Lung (tissue), 17 donors: ENCODE measurements at places on chromosomes 1 and 21. TPM values are rescaled to one million over a fixed set of nuclear protein-coding genes. Genes with fewer than 3 reads are reported as not detected.

GRCh38 chr1:217369996-217370551 is 260.8 kb downstream of the GPATCH2 start:
- no peaks in the 10 kb centered on the region for H3K4me1 ChIP-seq
- H3K36me3 ChIP-seq = no peaks in the 10 kb centered on the region
- no peak for DNase-seq
- no peaks in the 10 kb centered on the region for H3K27me3 ChIP-seq

DNA sequence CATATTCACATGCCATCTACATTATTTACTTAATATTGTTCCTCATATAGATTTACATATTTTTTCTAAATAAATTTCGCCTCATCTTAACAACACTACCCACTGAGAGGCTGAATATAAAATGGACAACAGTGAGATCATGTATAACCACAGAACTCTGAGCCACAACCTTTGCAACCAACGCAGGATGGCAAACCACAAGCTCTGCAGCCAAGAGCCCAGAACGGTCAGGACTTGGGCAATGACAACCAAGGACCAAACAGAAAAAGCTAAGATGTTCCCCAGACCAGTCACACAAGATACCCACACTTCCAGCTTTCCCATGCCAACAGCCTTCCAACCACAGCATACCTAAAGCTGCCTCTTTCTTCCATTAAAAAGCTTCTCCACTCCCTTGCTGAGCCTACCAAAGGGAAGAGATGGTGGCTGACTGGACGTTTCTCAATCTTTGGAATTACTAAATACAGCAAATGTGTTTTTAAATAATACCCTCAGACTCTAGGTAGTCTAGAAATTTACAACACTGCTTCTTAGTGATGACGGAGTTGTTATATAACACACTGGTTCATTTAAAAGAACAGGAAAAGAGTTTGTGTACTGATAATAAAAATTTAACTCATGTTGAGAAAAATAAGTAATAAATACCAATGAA is 117.9 kb downstream of the AKT3 start:
- no peak for DNase-seq
- H3K27ac ChIP-seq = no peak overlapping the region
- H3K27me3 ChIP-seq = no peaks in the 10 kb centered on the region
- no peaks in the 10 kb centered on the region for H3K4me1 ChIP-seq

DNA sequence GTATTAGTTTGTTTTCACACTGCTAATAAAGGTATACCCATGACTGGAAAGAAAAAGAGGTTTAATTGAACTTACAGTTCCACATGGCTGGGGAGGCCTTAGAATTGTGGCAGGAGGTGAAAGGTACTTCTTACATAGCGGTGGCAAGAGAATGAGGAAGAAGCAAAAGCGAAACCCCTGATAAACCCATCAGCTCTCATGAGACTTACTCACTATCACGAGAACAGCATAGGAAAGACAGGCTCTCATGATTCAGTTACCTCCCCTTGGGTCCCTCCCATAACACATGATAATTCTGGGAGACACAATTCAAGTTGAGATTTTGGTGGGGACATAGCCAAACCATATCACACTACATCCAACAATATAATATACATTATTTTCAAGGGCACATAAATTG is 145.7 kb upstream of the BARHL2 start:
- H3K27me3 ChIP-seq = peaks cover 3% of the 10 kb centered on the region
- H3K27ac ChIP-seq = no peak overlapping the region
- no peak for DNase-seq
- H3K4me3 ChIP-seq = no peak overlapping the region

DNA sequence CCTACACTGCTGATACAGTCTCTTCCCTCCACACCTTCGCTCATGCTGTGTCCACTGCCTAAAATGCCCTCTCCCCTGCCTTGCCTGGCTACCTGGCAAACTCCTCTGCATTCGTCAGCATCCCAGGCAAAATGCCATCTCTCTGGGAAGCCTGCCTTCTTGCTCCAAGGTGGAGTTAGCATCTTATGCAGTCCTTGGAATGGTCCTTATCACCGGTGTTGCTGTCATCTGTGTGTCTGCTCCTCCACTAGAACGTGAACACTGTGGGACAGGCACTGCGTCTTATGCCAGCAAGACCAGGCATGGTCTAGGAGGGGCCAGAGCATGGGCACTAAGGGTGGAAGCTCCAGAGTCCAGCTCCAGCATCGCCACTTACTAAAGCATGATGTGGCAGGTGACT is 211.8 kb downstream of the MATN1 start:
- H3K27ac ChIP-seq = no peak overlapping the region
- no peak overlapping the region for H3K4me3 ChIP-seq
- H3K36me3 ChIP-seq = no peaks in the 10 kb centered on the region
- DNase-seq = no peak
- H3K4me1 ChIP-seq = no peaks in the 10 kb centered on the region

DNA sequence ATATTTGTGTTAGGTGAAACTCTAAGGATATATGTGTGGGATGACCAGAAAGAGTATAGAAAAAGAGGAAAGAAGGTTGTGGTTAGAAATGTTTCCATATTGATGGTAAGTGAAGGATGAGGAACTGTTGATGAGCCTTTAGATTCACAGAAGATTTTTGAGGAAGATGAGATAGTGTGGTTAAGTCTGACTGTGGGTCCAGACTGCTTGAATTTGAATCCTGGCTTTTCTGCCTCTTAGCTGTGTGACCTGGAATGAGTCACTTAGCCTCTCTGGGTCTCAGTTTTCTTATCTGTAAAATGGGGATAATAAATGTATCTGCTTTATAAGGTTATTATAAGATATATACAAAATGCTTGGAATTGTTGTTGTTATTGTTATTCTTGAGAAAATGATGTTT is 27.5 kb downstream of the RGL1 start:
- H3K4me3 ChIP-seq = no peak overlapping the region
- no peaks in the 10 kb centered on the region for H3K27me3 ChIP-seq

GRCh38 chr1:52157582-52157981 is 15.7 kb downstream of the ZFYVE9 start:
- no peaks in the 10 kb centered on the region for H3K36me3 ChIP-seq
- no peaks in the 10 kb centered on the region for H3K27me3 ChIP-seq
- H3K4me3 ChIP-seq = no peak overlapping the region
- H3K27ac ChIP-seq = no peak overlapping the region
- DNase-seq = no peak

- no peaks in the 10 kb centered on the region for H3K4me1 ChIP-seq
- H3K36me3 ChIP-seq = no peaks in the 10 kb centered on the region
- H3K4me3 ChIP-seq = no peak overlapping the region
These were observed 317.0 kb downstream of the BARHL2 start for GRCh38 chr1:90400131-90400530.

DNA sequence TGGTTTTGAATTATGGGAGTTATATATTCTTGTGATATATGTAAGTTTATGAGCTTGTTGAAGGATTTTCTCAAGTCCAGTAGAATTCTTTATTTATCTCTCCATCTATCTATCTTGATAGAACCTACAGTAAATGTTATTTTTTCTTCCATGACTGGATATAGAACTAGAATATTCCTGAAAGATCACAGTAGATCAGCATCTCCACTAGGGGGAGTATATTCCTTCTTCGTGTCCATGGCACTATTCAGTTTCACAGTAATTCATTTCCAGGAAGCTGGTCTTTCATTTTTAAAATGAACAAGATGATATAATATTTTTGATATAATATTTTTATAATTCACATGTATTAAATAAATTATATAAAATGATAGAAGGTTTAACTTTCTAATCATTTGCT is 18.8 kb downstream of the TMPRSS15 start:
- no peaks in the 10 kb centered on the region for H3K4me1 ChIP-seq
- DNase-seq = peak; percentile 13
- H3K36me3 ChIP-seq = no peaks in the 10 kb centered on the region
- no peaks in the 10 kb centered on the region for H3K27me3 ChIP-seq

GRCh38 chr1:232440325-232441035 is 189.5 kb downstream of the SIPA1L2 start:
- peaks cover 6% of the 10 kb centered on the region for H3K36me3 ChIP-seq
- H3K4me3 ChIP-seq = no peak overlapping the region
- H3K4me1 ChIP-seq = peaks cover 10% of the 10 kb centered on the region
- H3K27me3 ChIP-seq = no peaks in the 10 kb centered on the region
- no peak for DNase-seq
- H3K27ac ChIP-seq = no peak overlapping the region

DNA sequence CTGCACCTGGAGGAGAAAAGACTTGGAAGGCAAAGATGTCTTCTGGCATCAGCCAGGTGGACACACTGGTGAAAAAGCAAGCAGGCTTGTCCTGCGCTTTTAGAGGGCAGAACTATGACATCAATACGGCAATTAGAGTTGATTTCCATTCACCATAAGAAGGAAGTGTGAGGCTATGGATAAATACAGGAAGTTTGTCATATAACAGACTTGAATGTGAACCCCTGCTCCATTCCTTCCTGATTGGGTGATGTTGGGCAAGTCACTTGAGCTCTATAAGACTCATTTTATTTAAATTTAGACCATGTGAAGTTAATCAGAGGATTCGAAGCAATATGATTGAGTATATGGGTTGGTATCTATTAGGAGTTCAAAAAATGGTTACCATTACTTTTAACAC is 137.8 kb downstream of the PLPP3 start:
- H3K36me3 ChIP-seq = no peaks in the 10 kb centered on the region
- H3K4me3 ChIP-seq = no peak overlapping the region
- H3K27me3 ChIP-seq = no peaks in the 10 kb centered on the region
- DNase-seq = no peak

DNA sequence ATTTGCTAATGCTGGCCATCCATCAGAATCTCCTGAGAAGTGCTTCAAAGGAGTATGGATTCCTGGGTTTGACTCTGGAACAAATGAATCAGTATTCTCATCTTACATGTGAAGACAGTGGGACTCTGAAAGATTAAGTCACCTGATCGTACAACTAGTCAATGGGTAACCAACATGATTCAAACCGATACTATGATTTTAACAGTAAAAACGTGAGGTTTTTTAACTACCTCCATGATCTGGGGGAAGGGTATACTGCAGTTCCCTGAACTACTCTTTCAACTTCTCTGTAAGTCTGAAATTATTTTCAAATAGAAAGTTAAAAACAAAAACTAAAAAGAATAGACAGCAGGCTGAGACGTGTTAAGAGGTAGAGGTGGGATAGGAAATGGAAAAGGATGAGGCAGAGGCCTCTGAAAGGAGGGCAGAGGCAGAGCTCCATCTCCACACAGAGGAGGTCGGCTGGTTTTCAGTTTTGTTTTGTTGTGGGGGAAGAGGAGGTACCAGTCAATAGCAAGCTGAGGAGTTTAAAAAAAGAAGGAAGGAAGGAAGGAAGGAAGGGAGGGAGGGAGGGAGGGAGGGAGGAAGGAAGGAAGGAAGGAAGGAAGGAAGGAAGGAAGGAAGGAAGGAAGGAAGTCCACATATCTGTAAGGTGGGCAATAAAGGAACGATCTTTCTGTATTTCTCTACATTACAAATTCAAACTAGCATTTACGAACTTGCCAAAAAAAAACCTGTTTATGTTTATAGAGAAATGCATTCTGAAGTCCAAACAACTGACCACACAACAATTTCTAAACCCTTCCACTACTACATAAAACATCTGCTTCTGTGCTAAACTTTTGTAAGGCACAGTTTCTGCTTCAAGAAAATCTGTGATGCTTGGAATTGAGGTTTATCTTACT is 213.1 kb downstream of the RERE start:
- no peak overlapping the region for H3K4me3 ChIP-seq
- no peak for DNase-seq
- no peaks in the 10 kb centered on the region for H3K36me3 ChIP-seq
- no peak overlapping the region for H3K27ac ChIP-seq

DNA sequence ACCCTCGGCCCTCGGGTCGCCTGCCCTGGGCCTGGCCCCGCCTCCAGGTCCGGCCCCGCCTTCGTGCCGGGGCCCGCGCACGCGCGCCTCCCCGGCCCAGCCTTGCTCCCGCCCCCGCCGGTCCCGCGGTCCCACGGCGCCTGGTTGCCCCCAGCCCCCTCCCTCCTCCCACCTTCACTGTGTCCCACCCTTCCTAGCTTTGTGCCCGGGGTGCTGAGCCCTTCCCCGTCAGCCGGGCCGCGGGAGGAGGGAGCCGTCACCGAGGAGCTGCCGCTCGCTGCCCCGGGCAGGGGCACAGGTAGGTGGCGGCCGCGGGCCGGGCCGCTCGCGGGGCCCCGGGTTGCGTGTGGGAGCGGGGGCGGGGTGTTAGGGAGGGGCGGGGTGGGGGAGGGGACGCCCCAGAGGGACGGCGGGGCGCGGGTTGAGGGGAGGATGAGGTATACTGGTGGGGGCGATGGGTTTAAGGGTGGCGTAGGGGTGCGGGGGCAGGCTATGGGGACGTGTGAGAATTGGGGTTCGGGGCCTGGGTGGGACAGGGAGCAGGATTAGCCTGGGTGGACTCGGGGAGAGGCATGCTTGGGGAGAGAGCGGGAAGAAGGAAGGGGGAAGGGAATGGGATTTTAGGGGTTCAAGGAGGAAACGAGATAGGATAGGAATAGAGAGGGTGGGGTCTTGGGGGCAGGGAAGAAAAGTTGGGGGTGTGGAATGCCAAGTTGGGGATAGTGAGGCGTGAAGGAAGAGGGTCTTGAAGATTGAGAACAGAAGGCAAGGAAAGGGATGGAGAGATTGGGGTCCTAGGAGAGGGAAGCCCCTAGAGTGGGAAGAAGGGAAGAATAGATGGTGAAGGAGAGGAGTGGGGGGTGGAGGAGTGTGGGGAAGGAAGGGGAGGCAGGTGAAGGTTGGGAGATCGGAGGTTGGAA is at the start of gene LRRC42:
TSS of gene LRRC42 (plus strand) at position 99 of the 920 bp plus-strand sequence. CDS start 5,650 bp downstream, outside the sequence.
- peak within 1 kb of the TSS; percentile 94 for H3K27ac ChIP-seq
- DNase-seq = no peak
- peaks cover 4% of the 10 kb centered on the region for H3K36me3 ChIP-seq
- H3K4me1 ChIP-seq = peaks cover 10% of the 10 kb centered on the region
- peak within 1 kb of the TSS; percentile 86 for H3K4me3 ChIP-seq
- no peaks in the 10 kb centered on the region for H3K27me3 ChIP-seq

GRCh38 chr1:179883745-179884138 is 1.7 kb downstream of the TOR1AIP1 start:
- no peaks in the 10 kb centered on the region for H3K27me3 ChIP-seq
- peak; percentile 16 for DNase-seq
- peak overlapping the region; percentile 88 for H3K27ac ChIP-seq

GRCh38 chr1:206809504-206810084 is 37.3 kb upstream of the IL10 start:
- DNase-seq = no peak
- no peak overlapping the region for H3K27ac ChIP-seq
- no peaks in the 10 kb centered on the region for H3K4me1 ChIP-seq

GRCh38 chr1:110216844-110217444 is 6.8 kb downstream of the KCNC4 start:
- peaks cover 30% of the 10 kb centered on the region for H3K27me3 ChIP-seq
- H3K36me3 ChIP-seq = no peaks in the 10 kb centered on the region

Gene AVPR1B
- not detected for polyA plus RNA-seq

Gene UMODL1
- polyA plus RNA-seq = 0.14 TPM

Gene RGS18
- 16.2 TPM for polyA plus RNA-seq

Gene KIAA1614
- 2.8 TPM for polyA plus RNA-seq

Gene LRRC71
- 3.5 TPM for polyA plus RNA-seq

Gene ERI3
- 26.6 TPM for polyA plus RNA-seq

Gene KRTAP10-12
- not detected for polyA plus RNA-seq
